ENCODE measurements at places on chromosomes 1 and 21.

- no peak for DNase-seq
Measured at GRCh38 chr1:184388971-184389370, 2.1 kb downstream of the C1orf21 start.

GRCh38 chr1:177525176-177525575 lies 354.4 kb downstream of the BRINP2 start:
- no peak for DNase-seq

- DNase-seq: no peak
Measured at GRCh38 chr1:59199719-59200376, 97.0 kb upstream of the FGGY start.

DNA sequence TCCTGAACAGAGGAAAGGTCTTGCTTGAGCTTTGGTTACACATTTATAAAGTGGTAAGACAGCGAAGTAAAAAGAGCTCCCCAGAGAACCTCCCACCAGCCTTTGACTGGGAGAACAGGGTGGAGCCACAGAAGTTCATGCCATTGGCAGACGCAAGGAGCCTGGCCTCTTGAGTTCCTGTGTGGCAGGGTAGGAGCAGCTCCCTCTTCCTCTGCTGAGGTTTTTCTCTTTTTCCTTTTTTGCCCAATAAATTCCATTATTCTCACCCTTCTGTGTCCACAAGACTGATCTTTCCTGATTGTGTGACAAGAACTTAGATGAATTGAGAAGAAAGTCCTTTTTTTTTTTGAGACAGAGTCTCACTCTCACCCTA lies 4.3 kb downstream of the THEM4 start:
- DNase-seq: peak; percentile 52

- no peak for DNase-seq
Measured at GRCh38 chr21:15134701-15135470, 70.1 kb upstream of the NRIP1 start.

DNA sequence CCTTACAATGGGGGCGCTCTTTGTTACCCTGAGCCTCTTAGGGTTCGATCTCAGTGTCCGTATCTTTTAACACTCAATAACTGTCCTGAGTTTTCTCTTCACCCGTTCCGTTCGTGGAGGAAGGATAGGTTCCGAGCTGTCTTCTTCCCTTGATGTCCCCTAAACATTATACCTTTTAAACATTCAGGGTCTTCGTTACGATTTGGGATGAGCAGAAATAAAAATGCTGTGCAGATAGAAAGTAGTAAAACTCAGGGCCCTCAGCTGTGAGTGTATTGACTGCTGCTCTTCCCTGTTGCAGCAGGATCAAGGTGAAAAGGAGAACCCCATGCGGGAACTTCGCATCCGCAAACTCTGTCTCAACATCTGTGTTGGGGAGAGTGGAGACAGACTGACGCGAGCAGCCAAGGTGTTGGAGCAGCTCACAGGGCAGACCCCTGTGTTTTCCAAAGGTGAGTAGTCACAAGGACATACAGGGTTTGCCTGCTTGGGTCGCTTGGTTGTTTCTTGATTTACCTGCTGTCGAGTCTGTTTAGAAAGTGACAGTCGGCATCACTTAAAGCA lies 784 bp downstream of the RPL11 start:
- DNase-seq: no peak

GRCh38 chr1:230976360-230976759 lies 2.3 kb downstream of the TTC13 start:
- DNase-seq: no peak

DNA sequence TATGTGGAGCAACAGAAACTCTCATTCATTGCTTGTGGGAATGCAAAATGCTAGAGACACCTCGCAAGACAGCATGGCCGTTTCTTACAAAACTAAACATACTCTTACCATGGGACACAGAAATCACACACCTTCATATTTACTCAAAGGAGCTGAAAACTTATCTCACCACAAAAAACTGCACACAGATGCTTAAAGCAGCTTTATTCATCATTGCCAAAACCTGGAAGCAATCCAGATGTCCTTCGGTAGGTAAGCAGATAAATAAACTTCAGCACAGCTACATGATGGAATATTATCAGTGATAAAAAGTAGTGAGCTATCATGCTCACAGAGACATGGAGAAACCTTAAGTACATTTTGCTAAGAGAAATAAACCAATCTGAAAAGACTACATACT lies 124.3 kb downstream of the RERE start:
- no peak for DNase-seq

- DNase-seq: no peak
Measured at GRCh38 chr1:171780583-171781175, 781 bp upstream of the METTL13 start.

- DNase-seq: no peak
Measured at GRCh38 chr1:36835017-36835695, 199.2 kb downstream of the GRIK3 start.

Measured in activated CD4-positive, alpha-beta T cell treated with anti-CD3 and anti-CD28 coated beads for 1 hour (primary cell).